ENCODE measurements at places on chromosomes 5 and 9. TPM values are rescaled to one million over a fixed set of nuclear protein-coding genes. Genes with fewer than 3 reads are reported as not detected.

DNA sequence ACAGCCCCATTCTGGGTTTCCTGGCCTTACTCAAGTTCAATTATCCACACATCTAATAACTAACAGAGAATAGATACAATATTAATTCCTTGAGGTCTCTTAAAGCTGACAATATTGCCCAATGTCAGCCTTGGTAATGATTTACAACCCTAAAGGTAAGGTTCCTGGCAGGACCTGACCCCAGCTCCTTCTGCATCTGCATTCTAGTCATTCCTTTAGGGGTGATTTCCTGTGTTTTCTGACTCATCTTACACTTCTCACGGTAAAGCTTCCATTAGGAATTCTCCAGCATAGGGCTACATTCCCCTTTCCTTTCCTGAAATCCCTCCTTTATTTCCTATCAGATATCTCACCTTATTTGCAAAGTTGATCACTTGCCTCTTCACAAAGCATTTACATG lies 9.3 kb downstream of the HAVCR1 start:
- no peak for DNase-seq

- DNase-seq, result no peak
Observed at GRCh38 chr9:109456811-109457210, 41.3 kb downstream of the PTPN3 start.

The TNFSF15 gene
- polyA plus RNA-seq, result 0.30 TPM

DNA sequence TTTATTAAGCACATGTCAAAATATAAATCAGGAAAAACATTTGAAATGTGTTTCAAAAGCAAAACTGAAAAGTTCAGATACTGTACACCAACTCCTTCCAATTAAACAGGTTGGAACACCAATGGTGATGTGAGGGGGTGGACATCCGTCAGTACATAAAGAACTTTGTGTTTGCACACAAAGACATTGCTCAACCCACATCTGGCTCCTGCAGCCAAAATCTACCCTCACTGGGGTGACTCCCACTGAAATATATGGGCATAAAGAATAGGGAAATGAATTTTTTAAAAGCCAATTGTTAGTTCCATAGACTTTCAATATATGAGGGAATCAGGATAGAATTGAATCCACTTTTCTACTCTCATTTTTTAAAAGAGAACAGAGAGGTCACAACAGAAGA lies 63.9 kb downstream of the MEGF9 start:
- no peak for DNase-seq

DNA sequence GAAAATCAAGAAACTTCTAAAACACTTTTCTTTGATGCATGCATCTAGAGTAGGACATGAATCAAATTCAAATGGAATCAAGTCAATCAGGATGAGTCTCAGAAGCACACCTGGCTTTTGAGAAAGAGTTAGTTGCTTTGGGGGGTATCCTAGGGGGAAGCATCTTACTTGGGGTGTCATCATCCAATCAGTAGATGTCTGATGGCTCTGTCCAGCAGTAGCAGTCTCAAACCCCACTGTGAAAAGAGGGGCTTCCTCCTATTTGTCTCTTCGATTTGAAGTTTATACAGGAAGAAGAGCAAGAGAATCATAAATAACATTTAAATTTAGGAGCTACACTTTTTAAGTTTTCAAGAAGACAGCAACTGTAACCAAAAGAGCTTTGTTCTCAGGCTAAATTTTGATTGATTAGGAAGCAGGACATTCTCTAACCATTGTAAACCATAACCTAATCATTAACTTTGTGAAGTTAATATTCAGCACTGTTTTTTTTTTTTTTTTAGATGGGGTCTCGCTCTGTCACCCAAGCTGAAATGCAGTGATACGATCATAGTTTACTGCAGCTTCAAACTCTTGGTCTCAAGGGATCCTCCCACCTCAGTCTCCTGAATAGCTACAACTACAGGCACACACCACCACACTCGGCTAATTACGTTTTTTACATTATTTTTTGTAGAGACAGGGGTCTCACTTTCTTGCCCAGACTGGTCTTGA lies 614.7 kb downstream of the CSNK1G3 start:
- DNase-seq, result no peak

DNA sequence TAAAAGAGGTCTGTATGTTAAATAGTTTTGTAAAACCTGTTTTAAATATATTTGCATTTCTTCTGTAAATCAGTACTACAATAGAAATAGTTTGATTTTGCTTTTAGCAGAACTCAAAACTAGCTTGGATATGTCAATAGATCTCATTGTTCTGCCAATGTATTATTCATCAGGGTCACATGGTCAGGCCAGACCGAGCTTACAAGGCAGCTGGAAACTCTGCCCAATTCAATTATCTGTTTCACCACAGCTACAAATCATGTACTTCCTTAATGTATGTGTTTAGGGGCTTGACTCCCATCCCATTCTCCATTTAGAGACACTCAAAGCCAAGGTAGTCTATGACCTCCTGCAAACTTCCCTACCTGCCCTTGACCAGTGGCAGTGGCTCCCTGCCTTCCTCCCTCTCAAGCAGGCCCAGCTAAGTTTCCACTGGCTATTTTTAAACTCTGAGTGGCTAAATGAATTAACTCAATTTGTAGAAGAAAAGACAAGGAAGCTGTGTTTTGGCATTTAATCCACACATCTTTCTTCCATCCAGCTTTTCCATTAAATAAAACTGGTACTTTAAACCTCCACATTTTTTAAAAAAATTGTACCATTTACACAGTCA lies 46.4 kb upstream of the SELENOP start:
- DNase-seq, result no peak

The GRM6 gene
- polyA plus RNA-seq, result 0.72 TPM

DNA sequence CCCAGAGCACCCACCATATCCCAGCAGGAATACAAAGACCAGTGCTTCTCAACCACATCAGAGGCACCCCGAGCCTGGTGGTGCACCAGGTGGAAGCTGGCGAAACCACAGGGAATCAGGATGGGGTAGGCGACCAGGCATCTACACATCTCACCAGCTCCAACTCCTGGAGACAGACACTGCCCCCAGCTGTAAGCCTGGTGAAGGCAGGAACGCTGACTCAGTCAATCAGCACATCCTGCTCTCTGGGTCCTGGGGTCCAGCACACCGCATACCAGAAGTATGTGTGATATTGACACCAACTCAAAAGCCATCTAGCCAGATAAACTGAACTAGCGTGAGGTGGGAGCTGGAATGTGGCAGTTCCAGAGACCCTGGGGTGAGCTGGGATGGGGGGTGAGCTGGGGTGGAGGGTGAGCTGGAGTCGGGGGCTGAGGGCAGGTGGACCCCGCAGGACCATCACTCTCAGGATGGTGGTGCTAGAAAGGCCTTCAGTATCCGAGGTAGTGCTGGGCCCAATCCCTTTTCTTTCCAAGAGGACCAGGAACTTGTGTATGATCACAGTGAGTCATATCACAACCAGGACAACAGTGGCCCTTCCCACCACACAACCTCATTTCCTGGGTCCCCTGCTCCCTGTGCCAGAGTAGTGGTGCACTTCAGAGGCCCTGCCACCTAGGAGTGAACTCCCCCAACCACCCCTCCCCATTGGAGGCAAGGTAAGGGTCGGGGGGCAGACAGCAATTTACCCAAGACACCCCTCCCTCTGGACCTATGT lies 2.5 kb downstream of the DBN1 start:
- DNase-seq, result no peak

- peak; percentile 65 for DNase-seq
Observed at GRCh38 chr9:14372437-14373335, 58.7 kb upstream of the NFIB start.

The SPATA31D4 gene
- not detected for polyA plus RNA-seq

The CCNI2 gene
- 0.57 TPM for polyA plus RNA-seq

GRCh38 chr9:68714416-68715180 lies 9.6 kb downstream of the PIP5K1B start:
- no peak for DNase-seq

GRCh38 chr9:79053598-79053997 lies 518.2 kb upstream of the TLE4 start:
- no peak for DNase-seq

All from hindlimb muscle (tissue), 1 donor.